ENCODE measurements at places on chromosomes 5 and 9. TPM values are rescaled to one million over a fixed set of nuclear protein-coding genes. Genes with fewer than 3 reads are reported as not detected.

DNA sequence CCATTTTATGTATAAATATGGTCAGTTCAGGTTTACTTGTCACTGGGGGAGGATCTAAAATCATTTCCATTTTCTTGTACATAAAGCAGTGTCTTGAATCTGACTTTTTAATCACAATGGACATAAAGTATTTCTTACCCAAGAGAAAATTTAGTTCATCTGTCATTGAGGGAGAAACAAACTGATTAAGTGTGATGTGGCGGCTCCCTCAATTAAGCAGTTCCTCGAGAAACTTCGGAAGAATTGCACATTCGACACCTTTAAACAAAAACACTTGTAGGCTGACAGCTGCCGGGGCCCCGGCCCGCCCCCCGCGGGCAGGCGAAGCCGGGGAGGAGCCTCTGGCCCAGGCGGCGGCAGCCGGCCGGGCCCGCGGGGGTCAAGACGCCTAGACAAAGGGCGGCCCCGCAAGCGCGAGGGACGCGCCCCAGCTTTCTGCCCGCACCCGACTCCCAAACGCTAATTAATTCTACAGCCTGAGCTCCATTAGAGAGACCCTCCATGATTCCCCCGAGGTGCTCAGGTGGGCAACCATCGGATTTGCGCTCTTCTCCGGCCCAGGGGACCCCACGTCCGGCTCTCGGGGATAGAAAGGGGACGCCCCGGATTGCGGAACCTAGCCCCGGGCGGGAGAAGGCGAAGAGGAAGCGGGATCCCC is 750 bp downstream of the TRIM36 start:
- peak; percentile 86 for DNase-seq

- DNase-seq = no peak
These were observed 294.6 kb downstream of the GAS1 start for GRCh38 chr9:86652736-86653135.

- no peak for DNase-seq
These were observed 57.5 kb upstream of the ICE1 start for GRCh38 chr5:5364932-5365331.

GRCh38 chr5:134937526-134937925 is 30.2 kb upstream of the CATSPER3 start:
- no peak for DNase-seq

GRCh38 chr5:127375124-127375523 is 84.5 kb downstream of the MEGF10 start:
- DNase-seq = no peak

DNA sequence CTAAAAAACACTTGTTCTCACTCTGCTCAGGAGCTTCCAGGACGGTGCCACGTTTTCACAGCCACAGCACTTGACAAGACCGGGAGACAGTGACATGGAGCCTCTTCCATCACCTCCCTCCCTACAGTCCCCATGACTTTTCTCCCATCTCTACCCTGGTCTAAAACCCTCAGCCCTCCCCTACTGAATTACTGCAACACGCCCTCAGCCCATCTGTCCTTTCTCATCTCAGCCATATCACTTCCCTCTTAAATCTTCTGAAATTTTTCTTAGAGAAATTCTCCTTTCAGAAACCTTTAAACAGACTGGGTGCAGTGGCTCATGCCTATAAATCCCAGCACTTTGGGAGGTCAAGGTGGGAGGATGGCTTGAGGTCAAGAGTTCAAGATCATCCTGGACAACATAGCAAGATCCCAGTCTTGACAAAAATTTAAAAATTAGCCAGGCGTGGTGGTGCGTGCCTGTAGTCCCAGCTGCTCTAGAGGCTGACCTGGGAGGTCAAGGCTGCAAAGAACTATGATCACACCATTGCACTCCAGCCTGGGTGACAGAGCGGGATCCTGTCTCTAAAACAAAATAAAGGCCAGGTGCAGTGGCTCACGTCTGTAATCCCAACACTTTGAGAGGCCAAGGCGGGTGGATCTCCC is 125.8 kb downstream of the MYO10 start:
- no peak for DNase-seq

DNA sequence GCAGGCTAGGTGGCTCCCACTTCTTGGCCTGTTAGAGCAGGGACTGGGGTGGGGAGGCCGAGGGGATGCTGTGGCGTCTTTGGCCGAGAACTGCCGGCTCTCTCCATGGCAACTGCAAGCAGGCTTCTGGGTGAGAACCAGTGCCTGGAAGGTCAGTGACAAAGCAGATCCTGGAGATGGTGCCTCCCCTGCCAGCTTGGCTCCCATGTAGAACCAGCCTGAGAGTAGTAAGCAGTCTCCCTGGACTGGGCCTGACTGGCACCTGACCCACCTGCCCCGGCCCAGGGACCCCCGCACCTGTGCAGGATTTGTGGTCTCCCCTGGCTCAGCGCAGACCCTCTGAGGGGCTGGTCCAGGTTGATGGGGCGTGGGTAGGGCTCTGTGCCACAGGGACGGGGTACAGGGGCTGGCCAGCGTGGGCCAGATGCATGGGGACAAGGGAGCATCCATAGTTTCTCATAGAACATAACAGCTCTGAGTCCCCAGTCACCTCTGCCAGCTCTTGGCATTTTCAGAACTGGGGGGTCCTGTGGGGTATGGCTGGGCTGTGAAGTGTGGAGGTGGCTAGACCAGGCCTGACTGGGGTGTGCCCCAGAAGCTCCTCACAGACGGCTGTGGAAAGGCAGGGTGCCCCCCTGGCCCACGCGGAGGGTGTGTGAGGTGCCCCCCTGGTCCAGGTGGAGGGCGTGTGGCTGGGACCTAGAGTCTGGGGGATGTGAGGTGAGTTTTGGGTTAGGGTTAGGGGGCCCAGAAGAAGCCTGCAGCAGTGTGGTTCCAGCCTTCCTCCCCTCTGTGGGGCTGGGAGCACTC is 22.2 kb downstream of the CACNA1B start:
- DNase-seq = peak; percentile 37

LCN15 gene
- not detected for total RNA-seq

DNA sequence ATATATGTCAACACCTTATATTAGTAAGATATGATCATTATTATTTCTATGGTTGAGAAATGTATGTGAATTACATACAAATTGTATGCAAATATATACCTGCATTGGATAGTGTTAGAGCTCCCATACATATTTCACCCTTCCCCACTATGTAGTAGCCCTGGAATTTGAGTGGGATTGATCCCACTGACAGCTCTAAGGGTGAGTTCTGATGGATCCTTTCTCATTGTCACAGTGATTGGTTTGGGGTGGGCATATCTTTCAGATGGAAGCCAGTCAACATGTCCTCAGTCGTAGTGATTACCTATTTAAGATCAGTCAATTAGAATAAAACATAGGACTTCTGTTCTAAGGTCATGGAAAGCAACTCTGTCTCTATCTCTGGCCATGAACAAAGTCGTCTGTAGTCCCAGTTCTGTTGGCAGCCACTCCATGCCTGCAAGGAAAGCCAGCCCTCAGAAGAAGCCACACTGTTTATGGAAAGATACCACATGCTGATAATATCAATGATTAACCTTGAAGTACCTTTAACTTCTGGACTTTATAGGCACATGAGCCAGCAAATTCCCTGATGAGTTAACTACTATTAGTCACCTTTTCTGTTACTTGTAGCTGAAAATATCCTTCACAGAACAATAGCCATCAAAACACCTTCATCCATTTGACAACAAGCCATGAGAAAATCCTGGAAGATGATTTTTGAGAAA is 5.1 kb upstream of the CCDC192 start:
- DNase-seq = no peak

SLC2A6 gene
- 18.2 TPM for total RNA-seq

WNK2 gene
- 13.3 TPM for total RNA-seq

DBH gene
- total RNA-seq = not detected

GRCh38 chr5:143886096-143886495 is 74.1 kb downstream of the HMHB1 start:
- DNase-seq = no peak

- no peak for DNase-seq
These were observed 19.3 kb upstream of the ADAM19 start for GRCh38 chr5:157594675-157595459.

DNA sequence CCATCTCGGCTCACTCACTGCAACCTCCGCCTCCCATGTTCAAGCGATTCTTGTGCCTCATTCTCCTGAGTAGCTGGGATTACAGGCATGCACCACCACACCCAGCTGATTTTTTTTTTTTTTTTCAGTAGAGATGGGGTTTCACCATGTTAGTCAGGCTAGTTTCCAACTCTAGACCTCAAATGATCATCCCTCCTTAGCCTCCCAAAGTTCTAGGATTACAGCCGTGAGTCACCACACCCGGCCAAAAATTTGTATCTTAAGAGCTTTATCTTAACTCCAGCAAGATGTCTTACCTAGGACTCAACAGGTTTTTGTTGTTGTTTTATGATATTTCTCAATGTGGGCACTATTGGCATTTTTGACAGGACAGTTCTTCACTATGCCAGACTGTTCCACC is 27.9 kb downstream of the LYRM7 start:
- no peak for DNase-seq

CD274 gene
- 0.26 TPM for total RNA-seq

PRSS3 gene
- total RNA-seq = not detected

DNA sequence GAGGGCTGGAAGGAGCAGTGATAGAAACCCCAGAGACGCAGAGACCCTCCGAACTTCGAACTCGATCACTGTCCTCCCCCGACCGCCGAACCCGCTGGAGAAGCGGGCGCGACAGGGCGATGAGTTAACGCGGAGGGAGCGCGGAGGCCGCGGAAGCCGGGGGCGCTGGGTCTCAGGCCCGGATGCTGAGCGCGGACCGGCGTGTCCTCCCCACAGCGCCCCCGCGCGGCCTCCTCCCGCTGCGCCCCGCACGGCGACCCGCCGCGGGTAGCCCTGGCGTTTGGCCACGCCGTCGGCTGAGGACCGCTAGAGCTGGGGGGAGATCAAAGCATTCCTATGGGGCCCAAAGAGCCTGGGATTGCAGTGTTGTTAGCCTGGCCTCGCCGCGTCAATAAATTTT is 7.7 kb upstream of the DMRT2 start:
- DNase-seq = peak; percentile 93

GRCh38 chr9:71863631-71864030 is 47.4 kb downstream of the ABHD17B start:
- DNase-seq = no peak

FBXL17 gene
- 5.5 TPM for total RNA-seq

- no peak for DNase-seq
These were observed 14.0 kb downstream of the GGTA1 start for GRCh38 chr9:121485623-121486022.

DNA sequence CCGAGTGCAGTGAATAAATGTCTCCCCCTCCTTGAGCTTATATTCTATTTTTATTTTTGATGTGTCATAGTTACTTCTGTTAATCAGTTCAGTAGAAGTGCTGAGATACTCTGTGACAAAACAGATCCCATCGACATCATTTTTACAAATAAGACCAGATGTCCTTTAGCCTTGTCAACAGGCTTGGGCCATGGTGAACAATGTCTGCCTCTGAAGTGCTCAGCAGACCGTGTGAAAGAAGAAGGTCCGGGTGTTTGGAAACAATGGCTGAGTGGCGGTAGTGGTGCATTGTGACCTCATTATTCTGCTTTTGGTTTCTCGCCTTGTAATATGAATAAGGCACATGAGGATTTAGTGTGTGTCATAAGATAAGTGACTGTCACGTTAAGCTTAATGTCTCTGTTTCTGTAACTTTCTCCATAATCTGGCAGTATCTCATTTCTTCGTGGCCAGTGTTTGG is 71.2 kb downstream of the SYK start:
- DNase-seq = no peak

NIPAL4 gene
- not detected for total RNA-seq

- DNase-seq = no peak
These were observed 294.2 kb downstream of the ICE1 start for GRCh38 chr5:5716665-5717064.

NAIP gene
- 0.90 TPM for total RNA-seq

DNA sequence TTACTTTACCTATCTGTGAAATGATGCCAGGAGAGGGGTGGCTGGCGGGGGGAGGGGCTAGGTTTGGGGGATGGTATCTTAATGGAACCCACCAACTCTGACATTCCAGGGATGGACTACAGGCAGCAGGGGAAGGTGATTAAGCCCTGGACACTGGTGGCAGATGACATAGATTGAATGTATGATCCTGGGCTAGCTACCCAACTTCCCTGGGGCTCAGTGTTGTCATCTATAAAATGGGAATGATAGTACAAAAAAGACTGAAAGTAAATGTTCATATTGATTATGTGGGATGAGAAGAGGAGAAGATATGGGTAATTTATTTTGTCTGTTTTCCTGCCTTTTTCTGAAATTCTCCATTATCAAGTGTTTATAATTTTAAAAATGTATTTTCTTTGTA is 6.2 kb downstream of the CORO2A start:
- DNase-seq = no peak

DNA sequence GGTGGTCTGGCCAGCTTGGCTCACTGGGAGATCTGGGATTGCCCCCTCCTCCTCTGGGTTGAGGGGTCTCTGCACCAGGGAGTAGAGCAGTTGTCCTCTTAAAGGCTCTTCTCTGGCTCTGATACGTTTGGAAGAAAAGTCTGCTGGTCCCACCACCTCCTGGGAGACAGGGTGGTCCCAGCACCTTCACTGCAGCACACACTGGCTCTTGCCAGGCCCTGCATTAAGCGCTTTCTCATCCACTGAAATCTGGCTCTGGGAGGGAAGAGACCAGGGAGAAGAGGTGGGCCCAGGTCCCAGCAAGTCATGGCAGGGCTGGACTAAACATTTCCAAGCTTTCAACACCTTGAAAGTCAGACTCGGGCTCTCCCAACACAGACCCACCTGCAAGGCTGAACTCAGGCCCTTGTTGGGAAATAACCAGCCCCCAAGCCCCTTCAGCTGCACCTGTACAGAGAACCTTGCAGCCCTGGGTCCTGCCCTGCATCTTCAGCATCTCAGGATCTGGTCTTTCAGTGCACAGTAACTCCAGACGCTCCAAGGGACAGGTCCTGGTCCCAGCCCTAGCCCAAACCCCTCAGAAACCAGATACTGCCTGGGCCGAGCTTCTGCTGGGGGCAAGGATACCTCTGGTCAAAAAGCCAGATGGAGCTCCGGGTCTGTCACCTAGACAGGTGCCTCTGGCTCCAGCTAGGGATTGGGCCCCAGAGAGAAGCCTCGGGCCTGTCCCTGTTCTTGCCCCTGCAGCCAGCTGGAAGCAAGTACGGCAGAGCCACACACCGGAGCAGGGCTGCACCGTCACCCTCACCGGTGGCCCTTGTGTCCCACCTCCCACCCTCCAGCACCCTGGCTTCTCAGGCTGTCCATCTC is 134.5 kb downstream of the DAB2IP start:
- DNase-seq = no peak

GM2A gene
- total RNA-seq = 29.4 TPM

DNA sequence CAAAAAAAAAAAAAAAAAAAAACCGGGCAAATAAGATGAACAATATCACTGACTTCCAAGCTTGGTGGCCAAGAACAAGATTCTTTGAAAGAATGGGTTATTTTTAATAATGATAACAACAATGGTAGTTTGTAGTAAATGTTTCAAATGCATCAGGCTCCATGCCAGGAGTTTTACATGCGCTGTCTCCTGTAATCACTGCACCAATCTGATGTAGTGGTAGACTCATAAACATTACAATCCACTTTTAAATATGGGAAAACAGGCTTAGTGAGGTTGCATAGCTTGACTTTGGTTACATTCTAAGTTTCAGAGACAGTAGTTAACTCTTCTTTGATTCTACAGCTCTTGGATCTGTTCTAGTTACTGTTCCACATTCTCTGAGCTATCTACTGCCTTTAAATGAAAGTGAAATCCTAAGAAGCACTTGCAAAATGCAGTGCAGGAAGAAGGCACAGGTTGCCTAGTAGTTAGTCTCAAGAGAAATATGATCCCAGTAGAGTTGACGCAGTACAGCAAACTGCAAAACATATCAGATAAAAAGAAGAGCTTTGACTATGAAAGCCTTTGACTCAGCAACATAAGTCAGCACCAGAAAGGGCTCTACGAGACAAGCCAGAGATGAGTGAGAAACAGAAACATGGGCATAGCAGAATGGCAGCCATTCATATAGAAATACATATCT is 62.1 kb downstream of the PDE4D start:
- no peak for DNase-seq

Data from H7 (cell line).